A549 treated with RU486 at 1 μM for 4 hours (cell line): ENCODE measurements at places on chromosomes 12 and 14. TPM values are rescaled to one million over a fixed set of nuclear protein-coding genes. Genes with fewer than 3 reads are reported as not detected.

Gene SMCO2
- 0.21 TPM in 1 of 5 replicates, not detected in the others for total RNA-seq

Gene MFAP5
- 0.17 to 0.36 TPM (median 0.26 TPM) in 3 of 5 replicates, not detected in the others for total RNA-seq

Gene MDP1
- 27.3 to 34.4 TPM (median 29.4 TPM) in 5 replicates for total RNA-seq

Gene C12orf60
- 0.95 to 1.9 TPM (median 1.7 TPM) in 5 replicates for total RNA-seq

Gene DACT1
- 0.39 to 0.77 TPM (median 0.51 TPM) in 5 replicates for total RNA-seq

Gene APPL2
- total RNA-seq: 16.5 to 26.7 TPM (median 20.6 TPM) in 5 replicates

Gene FBLN5
- total RNA-seq: 1.8 to 2.3 TPM (median 2.2 TPM) in 5 replicates

Gene KLHDC1
- total RNA-seq: 0.17 to 0.76 TPM (median 0.36 TPM) in 5 replicates

Gene SDR9C7
- not detected in 5 replicates for total RNA-seq

Gene SLCO1B1
- 0.22 to 0.70 TPM (median 0.42 TPM) in 5 replicates for total RNA-seq

Gene KRT79
- 0.21 TPM in 2 of 5 replicates, not detected in the others for total RNA-seq

Gene TMTC1
- total RNA-seq: 0.01 to 0.18 TPM (median 0.09 TPM) in 5 replicates

Gene PCED1B
- total RNA-seq: 46.0 to 53.9 TPM (median 49.8 TPM) in 5 replicates

Gene KRT74
- not detected in 5 replicates for total RNA-seq

Gene GLT1D1
- total RNA-seq: not detected in 5 replicates

Gene CLIP1
- total RNA-seq: 40.3 to 58.9 TPM (median 45.6 TPM) in 5 replicates

Gene SYT10
- total RNA-seq: not detected in 5 replicates

Gene TAS2R14
- 0.38 to 0.81 TPM (median 0.73 TPM) in 5 replicates for total RNA-seq

Gene ASB2
- 1.4 to 3.7 TPM (median 2.1 TPM) in 5 replicates for total RNA-seq

Gene LRRC23
- total RNA-seq: 16.6 to 19.4 TPM (median 18.2 TPM) in 5 replicates

Gene KRT78
- 0.08 TPM in 1 of 5 replicates, not detected in the others for total RNA-seq

Gene ACOT4
- total RNA-seq: 1.5 to 2.8 TPM (median 2.1 TPM) in 5 replicates

Gene DEPDC4
- total RNA-seq: 0.30 to 2.7 TPM (median 1.4 TPM) in 5 replicates

Gene OR8S1
- not detected in 5 replicates for total RNA-seq

Gene PLEKHD1
- total RNA-seq: 0.03 to 0.05 TPM (median 0.04 TPM) in 3 of 5 replicates, not detected in the others

Gene KLHDC2
- 24.8 to 38.0 TPM (median 34.7 TPM) in 5 replicates for total RNA-seq

Gene RASSF9
- total RNA-seq: 0.16 to 0.63 TPM (median 0.53 TPM) in 5 replicates

Gene PXMP2
- total RNA-seq: 21.5 to 35.7 TPM (median 30.5 TPM) in 5 replicates

Gene CYP46A1
- 0.02 to 0.15 TPM (median 0.13 TPM) in 4 of 5 replicates, not detected in the other for total RNA-seq

Gene KRT2
- total RNA-seq: 0.05 TPM in 1 of 5 replicates, not detected in the others

Gene PIWIL1
- total RNA-seq: not detected in 5 replicates

Gene IQSEC3
- total RNA-seq: not detected in 5 replicates

Gene FKBP11
- total RNA-seq: 49.2 to 63.3 TPM (median 55.4 TPM) in 5 replicates

Gene KRT3
- 0.05 to 0.08 TPM (median 0.07 TPM) in 3 of 5 replicates, not detected in the others for total RNA-seq

Gene RFX4
- 0.05 TPM in 1 of 5 replicates, not detected in the others for total RNA-seq

Gene HOXC4
- 2.2 to 4.2 TPM (median 3.8 TPM) in 5 replicates for total RNA-seq

Gene PTPN6
- total RNA-seq: 9.5 to 14.0 TPM (median 11.9 TPM) in 5 replicates

Gene DMAC2L
- total RNA-seq: 8.6 to 13.4 TPM (median 12.5 TPM) in 5 replicates

Gene GPD1
- 0.12 to 0.40 TPM (median 0.25 TPM) in 5 replicates for total RNA-seq

Gene NT5DC3
- total RNA-seq: 6.6 to 9.3 TPM (median 7.8 TPM) in 5 replicates

Gene TAS2R50
- not detected in 5 replicates for total RNA-seq

Gene MYRFL
- total RNA-seq: not detected in 5 replicates

Gene MSRB3
- 16.6 to 24.6 TPM (median 23.2 TPM) in 5 replicates for total RNA-seq

Gene ABCD2
- total RNA-seq: not detected in 5 replicates
